ENCODE measurements at places on chromosomes 3 and 15.
A peak's percentile ranks its signal among the peaks of the same experiment; 100 is the strongest.

GRCh38 chr15:91099995-91100813 lies at the start of gene SV2B:
SV2B (plus strand) TSS chr15:91100257; CDS start chr15:91226264, 126,007 bp downstream.
- DNase-seq = peak; percentile 3

GRCh38 chr3:112847692-112848091 lies 1.0 kb upstream of the CD200R1L start:
- DNase-seq = no peak

- DNase-seq = no peak
Observed at GRCh38 chr3:182568261-182568660, 225.0 kb upstream of the ATP11B start.

GRCh38 chr3:161337311-161337710 lies 34.0 kb downstream of the SPTSSB start:
- DNase-seq = no peak

GRCh38 chr3:100982710-100983109 lies 10.5 kb downstream of the ABI3BP start:
- DNase-seq = no peak
